NCI-H1105 treated with DMSO at 0.1 percent for 48 hours (cell line): ENCODE measurements at places on chromosomes 5 and 9.

- no peak for DNase-seq
Measured at GRCh38 chr5:87649455-87649854, 236.7 kb upstream of the CCNH start.

DNA sequence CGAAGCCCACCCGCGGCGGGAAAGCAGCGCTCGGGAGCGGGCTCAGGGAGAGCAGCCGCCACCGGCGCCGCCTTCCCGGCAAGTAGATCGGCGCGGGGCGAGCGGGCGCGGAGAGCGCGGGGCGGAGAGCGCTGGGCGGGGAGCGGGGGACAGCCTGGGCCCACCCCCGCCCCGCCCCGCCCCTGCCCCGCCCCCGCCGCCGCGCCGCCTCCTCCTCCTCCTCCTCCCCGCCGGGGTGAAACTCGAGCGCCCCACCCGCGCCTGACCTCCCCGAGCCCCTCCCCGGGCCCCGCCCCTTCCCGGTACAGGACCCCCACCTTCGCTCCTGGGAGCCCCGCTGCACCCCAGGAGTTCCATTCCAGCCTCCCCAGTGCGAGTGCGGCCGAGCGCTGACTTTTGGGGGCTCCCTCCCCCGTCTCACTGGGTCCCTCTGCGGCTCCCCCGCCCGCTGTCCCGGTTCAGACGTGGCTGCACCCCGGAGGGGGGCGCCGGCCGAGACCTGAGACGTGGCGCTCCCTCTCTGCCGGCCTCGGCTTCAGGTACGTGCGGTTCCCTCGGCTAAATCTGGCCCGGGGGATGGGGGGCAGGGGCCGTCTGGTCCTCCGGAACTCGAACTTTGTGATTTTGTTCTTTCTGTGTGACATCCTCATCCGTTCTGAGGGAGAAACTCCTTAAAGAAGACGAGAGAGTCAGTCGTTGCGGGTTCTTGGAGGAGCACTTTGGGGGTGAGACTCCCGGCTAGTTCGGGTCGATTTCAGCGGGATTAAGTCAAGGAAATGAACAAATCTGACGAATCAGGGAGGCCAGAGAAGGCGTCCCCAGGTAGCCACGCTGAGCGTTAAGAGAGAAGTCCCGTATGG, at the start of gene SEMA5A:
SEMA5A (minus strand) TSS at position 84 of the 860 bp plus-strand sequence. CDS start 166,129 bp downstream, outside the sequence.
- no peak for DNase-seq

GRCh38 chr5:150791536-150791935, 13.0 kb downstream of the SMIM3 start:
- no peak for DNase-seq

DNA sequence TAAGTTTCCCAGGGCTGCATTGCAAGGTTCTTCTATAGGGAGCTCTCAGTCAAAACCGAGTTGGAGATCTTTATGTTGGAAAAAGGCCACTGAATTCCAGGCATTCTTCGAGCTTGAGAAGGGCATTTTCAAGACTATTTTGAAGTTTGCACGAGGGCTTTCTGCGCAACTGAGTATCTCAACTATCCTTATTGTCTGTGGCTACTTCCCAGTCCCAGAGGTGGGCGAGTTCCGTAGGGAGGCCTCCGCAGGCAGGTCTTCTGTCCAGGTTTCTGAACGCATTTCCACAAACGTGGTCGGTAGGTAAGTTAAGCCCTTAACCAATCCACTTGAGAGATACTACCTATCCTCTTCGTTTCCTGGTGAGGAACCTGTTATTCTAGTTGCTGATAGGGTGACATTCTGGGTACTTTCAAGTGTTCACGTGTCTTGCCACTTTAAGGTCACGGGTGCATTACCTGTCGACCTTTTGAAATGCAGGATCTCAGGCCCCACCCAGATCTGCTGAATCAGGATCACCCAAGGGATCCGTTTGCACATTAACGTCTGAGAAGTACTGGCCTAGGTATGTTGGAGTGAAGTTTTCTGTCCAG, 51.4 kb upstream of the TJP2 start:
- peak; percentile 57 for DNase-seq

- no peak for DNase-seq
Measured at GRCh38 chr5:12208366-12209100, 304.3 kb upstream of the CTNND2 start.

DNA sequence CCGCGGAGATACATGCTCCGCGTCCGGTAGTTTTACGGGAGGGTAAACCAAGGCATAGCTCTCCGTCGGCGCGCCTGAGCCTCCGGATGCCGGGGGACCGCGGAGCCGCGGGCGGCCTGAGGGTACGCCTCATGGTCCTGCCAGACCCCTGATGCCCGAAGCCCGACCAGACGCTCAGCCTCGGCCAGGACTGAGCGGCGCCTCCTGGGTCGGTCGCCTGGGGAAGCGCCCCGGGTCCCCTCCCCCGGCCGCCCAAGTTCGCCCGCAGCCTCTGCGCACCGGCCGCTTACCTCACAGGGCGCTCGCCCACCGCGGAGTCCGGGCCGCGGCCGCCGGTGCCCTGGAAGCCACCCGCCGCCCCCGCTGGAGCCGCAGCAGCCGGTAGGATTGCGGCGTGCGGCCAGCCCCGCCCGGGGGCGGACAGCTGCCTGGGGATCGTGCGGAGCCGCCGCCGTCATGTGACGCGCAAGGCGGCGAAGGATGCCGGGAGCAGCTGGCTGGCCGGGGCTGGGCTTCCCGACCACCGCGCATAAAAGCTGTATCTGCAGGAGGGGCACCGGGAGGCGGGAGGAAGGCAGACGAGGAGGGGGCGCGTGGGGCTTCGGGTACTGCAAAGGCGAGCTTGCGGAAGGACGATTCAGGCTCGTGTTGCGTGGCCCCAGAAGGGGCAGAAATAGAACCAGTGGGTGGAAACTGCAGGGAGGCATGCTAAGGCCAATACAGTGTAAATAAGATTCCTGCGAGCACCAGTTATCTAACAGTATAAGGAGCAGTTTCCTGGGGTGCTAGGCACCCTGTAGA, at the start of gene FBXO10:
FBXO10 (minus strand) TSS at position 460 of the 801 bp plus-strand sequence. CDS start 34,612 bp downstream, outside the sequence.
- DNase-seq, result peak; percentile 71

DNA sequence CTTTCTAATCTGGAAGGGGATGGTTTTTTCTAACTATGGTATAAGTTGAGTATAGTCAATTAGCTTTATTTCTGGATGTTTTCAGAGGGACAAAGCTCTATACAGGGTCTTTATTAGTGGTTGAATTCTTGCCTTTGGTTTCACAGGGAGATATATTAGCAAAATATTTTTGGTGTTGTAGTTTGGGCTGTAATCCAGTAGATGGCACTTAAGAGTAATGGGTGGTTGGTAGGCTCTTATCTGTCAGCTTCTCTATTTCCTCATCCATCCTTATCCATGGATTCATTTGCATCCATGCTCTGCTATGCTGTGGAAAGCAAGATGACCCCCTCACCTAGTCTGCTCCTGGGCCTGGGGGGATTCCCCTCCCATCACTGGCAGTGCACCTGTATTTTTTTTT, 363.6 kb upstream of the CYLC2 start:
- DNase-seq, result no peak

- DNase-seq, result no peak
Measured at GRCh38 chr9:122168356-122168755, 8.6 kb downstream of the MORN5 start.

- DNase-seq, result no peak
Measured at GRCh38 chr9:79189511-79189924, 382.2 kb upstream of the TLE4 start.

- DNase-seq, result no peak
Measured at GRCh38 chr9:124363326-124364096, 51.7 kb downstream of the PSMB7 start.
